ENCODE measurements at places on chromosomes 1 and 21.

DNA sequence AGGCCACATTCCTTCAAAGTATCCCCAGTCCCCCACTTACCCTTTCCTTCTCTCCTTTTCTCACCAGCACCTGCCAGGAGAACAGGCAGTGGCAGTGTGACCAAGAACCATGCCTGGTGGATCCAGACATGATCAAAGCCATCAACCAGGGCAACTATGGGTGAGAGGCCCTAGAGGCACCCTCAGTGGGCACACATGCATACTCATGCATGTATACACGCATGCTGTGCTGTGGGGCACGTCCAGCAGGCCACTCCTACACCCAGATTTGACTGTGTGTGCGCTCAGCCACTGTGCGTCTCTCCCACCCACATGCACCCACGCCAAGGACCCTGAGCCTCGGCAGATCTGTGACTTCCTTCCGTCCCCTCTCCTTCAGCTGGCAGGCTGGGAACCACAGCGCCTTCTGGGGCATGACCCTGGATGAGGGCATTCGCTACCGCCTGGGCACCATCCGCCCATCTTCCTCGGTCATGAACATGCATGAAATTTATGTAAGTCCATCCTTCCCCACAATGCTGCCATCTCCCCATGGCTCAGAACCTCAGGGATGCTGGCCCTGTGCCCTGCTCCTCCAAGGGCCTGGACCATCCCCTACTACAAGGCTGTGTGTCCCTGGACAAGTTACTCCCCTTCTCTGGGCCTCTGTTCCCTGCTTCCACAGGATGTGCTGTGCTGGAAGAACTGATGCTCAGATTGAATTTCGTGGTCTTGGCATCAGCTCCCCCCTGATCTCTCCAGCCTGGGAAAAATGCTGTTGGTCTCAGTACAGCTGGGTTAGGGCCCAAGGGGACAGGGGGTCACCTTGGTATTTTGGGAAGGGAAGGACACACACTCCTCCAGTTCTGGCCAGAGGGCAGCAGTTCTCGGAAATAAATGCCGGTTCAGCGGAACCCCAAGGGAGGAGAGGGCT lies 7.0 kb downstream of the TINAGL1 start:
- no peak for DNase-seq

GRCh38 chr1:222288053-222288452 lies 259.9 kb downstream of the HHIPL2 start:
- no peak for DNase-seq

- DNase-seq = no peak
These were observed 4.1 kb upstream of the LCE7A start for GRCh38 chr1:152855661-152856060.

GRCh38 chr1:83697220-83697619 lies 301.7 kb downstream of the TTLL7 start:
- no peak for DNase-seq

GRCh38 chr1:63122079-63122478 lies 200.3 kb upstream of the FOXD3 start:
- DNase-seq = no peak

DNA sequence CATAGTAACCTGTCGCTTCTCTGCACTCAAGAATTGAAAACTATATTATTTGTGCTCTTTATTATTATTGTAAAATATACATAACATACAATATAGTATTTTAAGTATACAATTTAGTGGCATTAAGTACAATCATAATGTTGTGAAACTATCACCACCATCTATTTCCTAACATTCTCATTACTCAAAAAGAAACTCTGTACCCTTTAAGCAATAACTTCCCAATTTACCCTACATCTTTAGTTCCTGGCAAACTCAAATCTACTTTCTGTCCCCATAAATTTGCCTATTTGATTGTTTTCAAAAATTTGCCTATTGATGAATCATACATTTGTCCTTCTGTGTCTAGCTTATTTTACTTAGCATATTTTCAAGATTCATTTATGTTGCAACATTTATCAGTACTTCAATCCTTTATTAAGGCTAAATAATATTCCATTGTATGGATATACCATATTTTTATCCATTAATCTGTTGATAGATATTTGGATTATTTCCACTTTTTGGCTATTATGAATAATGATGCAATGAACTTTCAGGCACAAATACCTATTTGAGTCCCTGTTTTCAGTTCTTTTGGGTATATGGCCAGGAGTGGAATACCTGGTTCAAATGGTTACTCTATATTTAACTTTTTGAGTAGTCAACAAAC lies 99.6 kb upstream of the DMRTA2 start:
- DNase-seq = no peak
